ENCODE measurements at places on chromosomes 11 and 22. TPM values are rescaled to one million over a fixed set of nuclear protein-coding genes. Genes with fewer than 3 reads are reported as not detected.

DNA sequence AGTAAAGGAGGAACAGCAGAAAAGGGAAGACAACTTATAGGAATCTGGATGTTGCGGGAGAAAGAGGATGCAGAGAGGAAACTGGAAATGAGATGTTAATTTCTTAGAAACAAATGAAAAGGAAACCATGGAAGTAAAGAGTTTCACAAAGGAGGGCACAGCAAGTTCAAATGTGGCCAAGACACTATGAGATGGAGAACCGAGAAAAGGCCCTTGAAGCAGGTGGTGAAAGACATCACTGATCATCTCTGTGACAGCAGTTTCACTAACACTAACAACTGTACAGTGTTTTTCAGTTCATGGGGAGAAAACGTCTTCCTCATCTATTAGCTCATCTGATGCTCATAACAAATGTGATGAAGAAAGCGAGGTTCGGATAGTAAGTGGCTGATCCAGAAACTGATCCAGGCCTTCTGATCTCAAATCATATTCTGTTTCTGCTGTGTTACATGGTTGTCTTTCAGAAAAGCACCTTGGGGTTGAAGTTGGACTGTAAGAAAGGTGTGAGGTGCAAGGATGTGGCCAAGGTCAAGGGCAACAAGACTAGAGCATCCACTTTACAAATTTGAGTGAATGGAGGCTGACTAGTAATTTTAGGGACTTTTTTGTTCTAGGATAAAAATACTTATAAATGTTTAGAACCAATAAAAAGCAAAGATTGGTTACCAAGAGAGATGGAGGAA is 492.1 kb upstream of the CADM1 start:
- H3K4me3 ChIP-seq, result no peak overlapping the region
- no peaks in the 10 kb centered on the region for H3K4me1 ChIP-seq
- no peak for DNase-seq

DNA sequence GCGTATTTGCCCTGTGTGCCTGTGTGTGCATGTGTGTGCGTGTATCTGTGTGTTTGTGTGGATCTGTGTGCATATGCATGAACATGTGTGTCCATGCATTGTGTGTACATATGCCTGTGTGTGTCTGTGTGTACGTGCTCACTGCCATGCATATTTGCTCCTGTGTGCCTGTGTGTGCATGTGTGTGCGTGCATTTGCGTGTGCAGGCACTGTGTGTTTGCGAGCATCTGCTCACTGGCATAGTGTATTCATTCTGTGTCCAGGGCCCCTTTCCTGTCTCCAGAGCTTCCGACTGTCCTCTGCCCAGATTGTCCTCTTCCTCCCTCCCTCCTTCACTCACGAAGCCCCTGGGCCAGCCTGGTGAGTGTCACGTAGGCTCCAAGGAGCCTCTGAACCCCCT is 5.8 kb downstream of the EMID1 start:
- no peak overlapping the region for H3K27ac ChIP-seq

GRCh38 chr22:29478326-29479276 is 1.4 kb upstream of the NEFH start:
- no peak overlapping the region for H3K27ac ChIP-seq
- H3K4me3 ChIP-seq, result no peak overlapping the region
- DNase-seq, result no peak
- H3K36me3 ChIP-seq, result no peaks in the 10 kb centered on the region

GRCh38 chr11:129419386-129419785 is 43.7 kb downstream of the BARX2 start:
- no peak overlapping the region for H3K27ac ChIP-seq
- H3K4me1 ChIP-seq, result no peaks in the 10 kb centered on the region
- DNase-seq, result no peak
- no peak overlapping the region for H3K4me3 ChIP-seq

The GAL3ST3 gene
- total RNA-seq, result not detected

Data from SJSA1 (cell line).